ENCODE measurements at places on chromosomes 4 and X. TPM values are rescaled to one million over a fixed set of nuclear protein-coding genes. Genes with fewer than 3 reads are reported as not detected.

The IL15 gene
- 2.0 TPM for polyA plus RNA-seq

The RXFP1 gene
- polyA plus RNA-seq, result 0.50 TPM

The FHIP1A gene
- 4.7 TPM for polyA plus RNA-seq

The GATA1 gene
- polyA plus RNA-seq, result 0.64 TPM

The PABPC1L2B gene
- polyA plus RNA-seq, result not detected

The GAGE10 gene
- not detected for polyA plus RNA-seq

The GPR173 gene
- polyA plus RNA-seq, result 15.6 TPM

The C1QTNF7 gene
- polyA plus RNA-seq, result 28.6 TPM

The PTCHD1 gene
- 0.47 TPM for polyA plus RNA-seq

The CXCL1 gene
- 0.86 TPM for polyA plus RNA-seq

The GABRG1 gene
- polyA plus RNA-seq, result 0.20 TPM

The NDP gene
- polyA plus RNA-seq, result 2.1 TPM

GRCh38 chrX:103879339-103879738 is 47.3 kb upstream of the RAB9B start:
- no peak for DNase-seq

DNA sequence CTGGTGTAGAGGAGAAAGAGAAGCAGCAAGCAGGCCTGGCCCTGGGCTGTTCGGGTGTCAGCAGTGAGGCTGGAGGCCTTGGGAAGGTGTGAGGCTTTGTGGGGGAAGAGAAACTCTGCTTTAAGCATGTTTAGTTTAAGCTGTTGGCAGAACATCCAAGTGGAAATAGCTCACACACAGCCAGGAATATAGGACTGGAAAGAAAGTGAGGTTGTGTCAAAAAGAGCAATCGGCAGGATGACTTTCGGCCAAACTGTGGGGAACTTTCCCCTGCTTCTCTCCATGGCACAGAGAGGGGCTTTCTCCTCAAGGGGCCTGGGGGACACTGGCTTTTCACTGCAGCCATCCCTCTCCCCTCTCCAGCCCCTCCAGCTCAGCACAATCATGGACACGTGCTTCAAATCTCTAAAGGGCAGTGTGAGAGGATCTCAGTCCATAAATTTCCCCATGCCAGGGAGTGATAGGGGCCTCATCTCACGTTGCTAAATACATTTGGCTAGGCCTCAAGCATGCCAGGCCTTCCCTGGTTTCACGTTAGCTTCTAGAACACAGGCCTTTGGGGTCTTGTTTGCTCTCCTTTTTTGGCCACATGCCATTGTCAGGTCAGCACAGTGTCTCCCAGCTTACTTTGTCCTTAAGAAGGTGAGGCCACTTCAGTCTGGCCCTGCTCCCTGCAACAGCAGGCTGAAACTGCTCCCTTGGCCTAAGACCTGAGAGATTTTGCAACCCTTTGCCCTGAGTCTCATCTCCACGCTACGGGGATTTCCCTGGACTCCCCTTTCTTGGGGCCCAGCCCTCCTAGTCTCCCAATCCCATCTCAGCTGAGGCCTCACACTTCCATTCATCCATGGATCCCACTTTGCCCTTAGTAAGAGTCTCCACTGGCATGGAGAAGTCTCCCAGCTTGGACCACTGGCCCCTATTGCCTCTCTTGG is 8.3 kb upstream of the CITED1 start:
- no peak for DNase-seq

GRCh38 chr4:651884-652642 is 22.0 kb downstream of the ATP5ME start:
- no peak for DNase-seq

- DNase-seq, result no peak
Measured at GRCh38 chrX:38806875-38807621, 5.8 kb downstream of the MID1IP1 start.

- DNase-seq, result no peak
Measured at GRCh38 chrX:12661464-12661863, 129.7 kb upstream of the PRPS2 start.

- DNase-seq, result no peak
Measured at GRCh38 chrX:54826598-54826997, 19.1 kb downstream of the MAGED2 start.

DNA sequence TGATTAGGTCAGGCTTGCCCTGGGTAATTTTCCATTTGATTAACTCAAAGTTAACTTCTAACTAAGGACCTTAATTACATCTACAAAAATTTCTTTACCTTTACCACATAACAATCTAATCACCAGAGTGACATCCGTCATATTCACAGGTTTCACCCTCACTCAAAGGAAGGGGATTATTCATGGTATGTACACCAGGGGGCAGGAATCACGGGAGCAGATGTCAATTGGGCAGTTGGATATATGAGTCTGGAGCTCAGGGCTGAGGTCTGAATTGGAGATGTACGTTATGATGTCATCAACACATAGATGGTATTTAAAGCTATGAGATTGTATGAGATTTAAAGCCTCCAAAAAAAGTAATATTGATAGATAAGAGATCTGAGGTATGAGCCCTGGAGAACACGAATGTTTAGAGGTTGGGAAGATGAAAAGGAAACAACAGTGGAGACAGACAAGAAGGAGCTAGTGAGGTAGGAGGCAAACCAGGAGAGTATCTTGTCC is 52.9 kb downstream of the PGRMC1 start:
- DNase-seq, result no peak

DNA sequence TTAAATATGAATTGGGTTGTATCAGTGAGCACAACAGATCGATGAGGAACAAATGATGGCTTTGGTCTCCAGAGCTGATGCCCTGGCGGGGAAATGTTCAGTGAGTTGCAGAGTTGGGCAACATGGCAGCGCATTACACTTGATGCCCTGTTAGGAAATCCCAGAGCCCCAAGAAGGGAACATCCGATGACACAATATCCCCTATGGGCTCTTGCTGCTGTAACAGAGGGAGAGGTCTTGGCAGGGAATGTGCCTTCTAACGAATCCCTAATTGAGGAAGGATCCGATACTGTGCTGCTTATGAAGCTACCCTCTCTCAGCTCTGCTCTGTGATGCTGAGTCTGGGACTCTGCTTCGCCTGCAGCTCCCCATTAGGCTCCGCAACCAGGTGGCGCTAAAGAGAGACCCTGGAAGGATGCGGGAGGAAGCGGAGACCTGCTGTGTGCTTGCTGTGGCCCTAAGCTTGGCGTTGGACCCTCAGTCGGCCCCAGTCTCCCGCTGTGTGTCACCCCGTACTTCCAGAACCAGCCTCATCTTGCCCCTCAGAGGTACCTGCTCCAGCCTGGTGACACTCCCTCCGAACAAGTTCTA is 38.9 kb downstream of the PDHA1 start:
- DNase-seq, result no peak

- no peak for DNase-seq
Measured at GRCh38 chr4:122045533-122045932, 93.7 kb upstream of the TRPC3 start.

- DNase-seq, result no peak
Measured at GRCh38 chrX:125895518-125895917, 270.6 kb downstream of the DCAF12L2 start.

- DNase-seq, result no peak
Measured at GRCh38 chr4:37463033-37463856, 218.7 kb downstream of the NWD2 start.

- no peak for DNase-seq
Measured at GRCh38 chrX:55163171-55163570, 57.0 kb upstream of the PAGE5 start.

DNA sequence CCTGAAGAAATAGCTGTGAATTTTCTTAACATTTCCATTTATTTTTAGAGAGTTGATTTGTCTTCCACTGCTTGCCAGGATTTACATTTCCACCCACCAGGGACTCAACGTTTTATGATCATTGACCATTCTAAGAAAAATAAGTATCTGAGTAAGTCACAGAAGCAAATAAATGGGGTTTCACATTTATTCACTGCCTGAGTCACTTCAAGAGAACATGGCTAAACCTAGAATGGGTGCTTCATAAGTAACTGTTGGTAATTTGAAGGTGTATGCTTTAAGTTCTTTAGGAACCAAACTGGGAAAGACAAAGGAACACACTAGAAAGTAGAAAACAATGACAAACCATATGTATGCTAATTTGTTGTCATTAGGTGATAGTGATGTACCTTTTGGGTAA is 43.2 kb upstream of the GRIA3 start:
- DNase-seq, result no peak

GRCh38 chr4:108359130-108359985 is 190.6 kb upstream of the LEF1 start:
- DNase-seq, result no peak

DNA sequence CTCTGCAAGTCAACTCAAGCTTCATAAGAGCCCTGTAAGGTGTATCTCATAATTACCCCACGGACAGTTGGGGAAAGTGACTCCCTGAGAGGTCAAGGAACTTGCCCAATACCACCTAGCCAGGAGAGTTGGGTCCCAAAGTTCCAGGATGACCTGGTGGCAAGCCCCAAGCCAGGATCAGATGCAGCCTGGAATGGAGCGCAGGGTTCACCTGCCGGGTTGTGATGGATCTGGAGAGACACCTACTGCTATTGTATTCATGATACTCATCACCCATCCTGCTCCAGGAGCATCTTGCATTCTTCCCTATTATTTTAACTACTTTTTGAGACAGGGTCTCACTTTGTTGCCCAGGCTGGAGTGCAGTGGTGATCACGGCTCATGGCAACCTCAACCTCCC is 36.1 kb downstream of the ZBTB49 start:
- DNase-seq, result no peak

DNA sequence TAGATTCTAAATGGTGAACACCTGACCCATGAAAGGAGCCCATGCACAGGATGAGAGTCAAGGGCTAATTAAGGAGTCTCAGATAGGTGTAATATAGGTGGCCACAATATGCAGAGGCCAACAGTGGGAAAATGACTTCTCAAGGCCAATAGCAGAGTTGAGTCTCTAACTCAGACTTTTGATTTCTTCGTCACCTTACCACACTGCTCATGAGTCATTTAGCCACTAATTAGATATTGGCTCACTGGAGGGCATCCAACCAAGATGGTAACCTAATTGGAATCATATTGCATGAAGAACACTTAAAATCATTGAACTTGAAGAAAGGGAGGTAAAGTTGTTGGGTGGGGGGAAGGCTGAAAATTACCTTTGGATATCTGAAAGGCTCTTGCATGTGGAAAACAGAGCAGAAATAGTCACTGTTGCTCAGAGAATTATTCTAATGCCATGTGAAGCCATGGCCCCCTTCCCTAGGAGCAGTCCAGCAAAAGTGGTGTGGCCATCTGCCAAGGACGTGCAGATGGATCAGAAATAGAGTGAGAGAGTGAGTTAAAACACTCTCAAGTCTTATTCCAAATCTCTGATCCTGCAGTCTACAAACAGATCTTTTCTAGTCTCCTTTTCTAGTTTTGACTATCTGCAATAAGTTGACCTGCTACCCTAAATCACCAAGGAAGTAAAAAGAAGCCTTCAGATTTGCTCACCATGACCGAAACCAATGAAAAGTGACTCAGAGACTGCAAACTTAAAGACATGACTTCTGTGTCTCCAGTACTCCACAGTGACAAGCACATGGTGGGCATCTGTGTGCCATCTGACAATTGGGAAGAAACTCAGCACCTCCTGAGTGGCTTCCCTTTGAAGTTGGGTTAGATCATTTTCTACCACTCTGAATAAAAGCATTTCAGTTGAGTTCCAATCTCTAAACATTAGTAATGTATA is 93.9 kb upstream of the C1QTNF7 start:
- no peak for DNase-seq

- DNase-seq, result no peak
Measured at GRCh38 chr4:48558819-48559218, 68.8 kb downstream of the ZAR1 start.

DNA sequence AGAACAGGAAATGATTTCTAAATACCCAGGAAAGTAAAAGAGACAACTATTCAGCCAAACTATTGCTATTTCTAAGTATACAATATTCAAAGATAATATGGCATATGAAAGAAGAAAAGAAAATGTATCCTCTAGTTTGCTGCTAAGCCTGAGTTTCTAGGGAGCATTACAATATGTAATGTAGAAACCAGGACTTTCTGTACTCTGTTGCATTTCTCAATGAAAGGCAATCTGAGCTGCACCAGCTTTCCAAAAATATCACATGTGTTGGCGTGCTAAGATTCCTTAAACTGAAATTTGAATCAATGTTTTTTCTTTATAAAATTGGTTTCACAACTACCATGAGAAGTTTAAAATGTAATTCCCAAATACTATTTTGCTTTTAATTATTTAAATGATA is 129.6 kb downstream of the ANK2 start:
- no peak for DNase-seq

DNA sequence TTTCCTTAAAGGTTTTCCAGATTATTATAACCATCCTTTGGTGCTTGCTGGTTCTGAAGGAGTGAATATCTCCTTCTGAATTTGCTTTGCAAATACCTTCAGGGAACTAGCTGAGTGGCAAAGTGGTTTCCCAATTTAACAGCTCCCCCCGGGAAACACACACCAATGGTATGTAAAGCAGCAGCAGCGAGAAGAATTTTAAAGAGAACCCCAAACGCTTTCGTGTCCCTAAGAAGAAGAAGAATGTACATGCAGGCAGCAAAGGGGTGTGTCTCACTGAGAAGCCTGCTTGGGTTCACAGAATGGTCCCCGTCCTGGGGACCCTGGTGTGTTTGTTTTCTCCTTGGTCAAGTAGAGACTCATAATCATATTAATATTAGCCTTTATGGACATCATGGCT is 4.2 kb upstream of the AKAP17A start:
- no peak for DNase-seq

DNA sequence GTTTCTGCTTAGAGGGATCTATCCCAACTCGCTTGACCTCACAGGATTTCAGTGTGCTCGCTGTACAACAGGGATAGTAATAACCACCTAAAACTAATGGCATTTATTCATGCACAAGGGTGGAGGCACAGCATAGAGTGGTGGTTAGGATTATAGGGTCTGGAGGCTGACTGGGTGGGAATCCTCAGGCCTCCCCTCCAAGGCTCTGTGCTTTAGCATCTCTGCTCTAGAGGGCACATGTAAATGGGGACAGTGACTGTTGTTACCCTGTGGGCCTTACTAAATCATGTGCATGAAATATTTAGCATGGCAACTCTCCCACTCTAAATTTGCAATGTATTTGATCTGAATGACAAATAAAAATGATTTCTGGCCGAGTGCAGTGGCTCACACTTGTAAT is 29.2 kb downstream of the VCX2 start:
- DNase-seq, result no peak

DNA sequence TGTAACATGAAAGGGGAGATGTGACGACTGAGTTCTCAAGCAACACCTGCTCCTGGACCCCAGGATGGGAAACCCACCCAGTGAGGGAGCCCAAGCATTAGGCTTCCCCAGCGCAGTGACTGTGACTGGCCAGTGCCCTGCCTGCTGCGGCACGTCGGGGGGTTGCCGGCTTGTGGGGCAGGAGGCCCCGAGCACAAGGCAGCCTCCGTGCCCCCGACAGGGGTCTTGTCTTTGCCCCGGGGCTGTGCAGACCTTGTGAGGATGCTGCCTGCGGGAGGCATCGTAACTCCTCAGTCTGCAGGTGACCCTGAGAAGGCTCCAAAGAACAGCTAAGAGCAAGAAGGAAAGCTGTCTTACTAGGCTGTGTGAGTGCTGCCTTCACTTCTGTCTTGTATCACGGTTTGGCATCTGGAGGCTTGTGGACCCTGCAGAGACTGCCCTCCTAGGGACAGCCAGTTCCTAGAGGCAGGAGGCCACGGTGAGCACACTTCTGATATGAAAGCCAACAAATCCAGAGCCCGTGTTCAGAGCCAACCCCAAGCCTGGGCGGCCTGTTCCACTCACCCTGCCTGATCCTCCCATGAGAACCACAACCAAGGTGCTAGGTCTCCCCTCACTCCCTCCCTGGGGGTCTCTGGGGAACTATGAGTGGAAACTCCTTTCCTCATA is 47.7 kb downstream of the FGFRL1 start:
- DNase-seq, result no peak
